ENCODE measurements at places on chromosomes 4 and X.

GRCh38 chrX:24253030-24253429, 60.8 kb downstream of the SUPT20HL2 start:
- DNase-seq: no peak

DNA sequence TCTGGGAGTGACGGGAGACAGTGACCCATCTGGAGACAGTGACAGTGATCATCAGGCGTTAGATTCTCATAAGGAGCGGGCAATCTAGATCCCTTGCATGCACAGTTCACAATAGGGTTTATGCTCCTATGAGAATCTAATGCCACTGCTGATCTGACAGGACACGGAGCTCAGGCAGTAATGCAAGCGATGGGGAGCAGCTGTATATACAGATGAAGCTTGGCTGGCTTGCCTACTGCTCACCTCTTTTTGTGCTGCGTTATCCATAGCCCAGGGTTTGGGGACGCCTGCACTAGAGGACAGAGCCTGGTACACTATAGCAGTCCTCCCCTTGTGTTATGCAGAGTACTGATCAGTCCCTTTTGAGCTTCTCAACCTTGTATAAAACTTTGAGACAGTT, 23.5 kb downstream of the NFKB1 start:
- DNase-seq: no peak

DNA sequence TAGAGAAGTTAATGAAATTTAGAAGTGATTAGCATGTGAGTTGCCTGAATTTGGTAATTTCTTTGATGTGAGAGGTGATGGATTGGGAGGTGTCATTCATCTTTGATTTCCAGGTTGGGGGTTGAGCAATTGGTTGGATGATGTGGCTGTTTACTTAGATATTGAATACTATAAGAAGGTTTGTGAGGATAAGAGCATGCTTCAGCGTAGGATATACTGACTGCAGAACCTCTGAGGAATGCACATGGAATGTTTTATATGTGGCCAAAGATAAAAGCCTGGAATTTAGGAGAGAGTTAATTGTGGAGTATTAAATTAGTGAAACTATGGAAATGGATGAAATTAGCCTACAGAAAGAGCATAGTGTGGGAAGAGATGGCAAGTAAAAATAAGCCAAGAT, 165.4 kb upstream of the MAD2L1 start:
- no peak for DNase-seq

DNA sequence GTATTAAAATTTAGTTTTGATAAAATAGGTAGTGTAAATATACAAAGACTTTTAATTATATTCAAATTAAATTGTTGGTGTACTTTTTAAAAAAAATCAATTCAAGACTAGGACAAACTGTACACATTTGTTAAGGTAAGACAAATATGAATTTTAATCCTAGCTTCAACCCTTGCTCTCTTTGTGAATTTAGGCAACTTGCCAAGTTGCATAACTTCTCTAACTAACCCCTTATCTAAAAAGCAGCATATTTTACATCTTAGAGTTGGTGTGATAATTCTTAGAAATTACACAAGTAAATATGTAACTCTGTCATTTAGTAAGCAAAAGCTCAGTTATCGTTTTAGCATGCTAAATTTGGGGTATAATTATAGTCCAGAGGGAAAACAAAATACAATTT, 78.1 kb upstream of the FSTL5 start:
- no peak for DNase-seq

DNA sequence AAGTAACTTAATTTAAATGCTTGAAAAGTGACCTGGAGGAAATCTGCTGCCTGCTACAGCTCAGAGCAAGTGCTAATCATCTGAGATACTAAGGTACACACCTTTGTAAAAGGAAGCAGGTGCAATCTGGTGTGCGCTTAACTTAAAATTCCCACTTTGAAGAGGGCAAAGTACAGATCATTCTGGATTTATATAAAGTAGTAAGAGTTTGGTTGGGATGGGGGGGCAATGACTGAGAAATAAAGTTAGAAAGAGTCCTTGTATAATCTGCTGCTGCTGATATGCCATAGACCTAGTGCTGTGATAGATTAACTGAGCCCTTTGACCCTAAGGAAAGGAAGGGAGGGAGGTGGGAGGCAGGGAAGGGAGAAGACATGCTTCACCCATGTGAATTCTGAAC, 141.0 kb downstream of the MTNR1A start:
- no peak for DNase-seq

DNA sequence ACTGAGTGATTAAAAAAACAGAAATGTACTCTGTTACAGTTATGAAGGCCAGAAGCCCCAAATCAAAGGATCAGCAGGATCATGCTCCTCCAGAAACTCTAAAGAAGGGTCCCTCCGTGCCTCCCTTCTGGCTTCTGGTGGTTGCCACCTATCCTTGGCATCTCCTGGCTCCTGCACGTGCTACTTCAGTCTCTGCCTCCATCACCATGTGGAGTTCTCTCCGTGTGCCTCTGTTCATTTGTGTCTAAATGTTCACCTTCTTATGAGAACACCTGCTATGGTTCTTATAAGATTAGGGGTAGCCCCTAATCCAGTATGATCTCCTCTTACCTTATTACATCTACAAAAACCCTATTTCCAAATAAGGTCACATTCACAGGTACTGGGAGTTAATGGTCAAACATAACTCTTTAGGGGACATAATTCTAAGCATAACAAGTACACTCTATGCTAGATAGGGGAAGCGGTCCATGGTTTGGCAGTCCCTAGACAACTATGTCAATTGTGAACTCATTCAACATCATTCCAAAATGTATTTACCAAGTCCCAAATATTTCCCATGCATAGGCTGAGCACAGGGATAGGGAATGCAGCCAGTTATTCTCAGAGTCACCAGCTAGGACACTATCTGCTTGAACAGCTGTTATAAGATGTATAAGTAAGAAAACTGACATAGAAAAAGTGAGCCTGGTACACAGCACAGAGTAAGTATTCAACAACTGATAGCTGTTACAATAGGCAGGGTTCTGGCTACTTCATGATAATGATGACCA, 295.5 kb upstream of the BOD1L1 start:
- DNase-seq: no peak

DNA sequence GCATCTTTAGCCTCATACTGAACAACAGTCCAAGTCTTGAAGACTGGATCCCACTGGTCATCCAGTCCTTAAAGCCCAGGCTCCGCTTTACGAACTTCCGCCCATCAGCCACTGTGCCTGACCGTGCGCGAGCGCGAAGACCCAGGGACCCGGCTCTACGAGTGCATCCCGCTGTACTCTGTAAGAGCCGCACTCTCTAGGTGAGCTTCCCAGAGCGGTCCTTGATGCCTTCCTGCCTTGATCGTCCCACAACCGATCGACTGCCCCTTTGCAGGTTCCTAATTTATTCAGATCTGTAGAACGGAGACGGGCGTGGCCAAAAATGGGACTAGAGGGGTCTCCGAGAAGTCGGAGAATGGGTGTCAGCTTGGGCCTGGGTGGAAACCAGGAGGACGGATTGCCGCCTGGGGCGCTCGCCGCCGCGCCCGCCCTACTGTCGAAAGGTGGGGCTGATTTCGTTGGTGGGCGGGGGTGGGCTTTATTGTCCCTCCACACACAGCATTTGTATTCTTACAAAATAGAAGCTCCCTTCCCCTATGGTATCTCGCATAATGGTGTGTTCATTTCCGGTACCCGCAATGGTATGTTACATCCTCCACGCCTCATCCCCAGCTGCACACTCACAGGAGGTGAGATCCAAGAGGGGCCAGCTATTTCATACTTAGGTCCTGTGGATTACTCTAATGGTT, 42.3 kb upstream of the FAM156A start:
- no peak for DNase-seq

DNA sequence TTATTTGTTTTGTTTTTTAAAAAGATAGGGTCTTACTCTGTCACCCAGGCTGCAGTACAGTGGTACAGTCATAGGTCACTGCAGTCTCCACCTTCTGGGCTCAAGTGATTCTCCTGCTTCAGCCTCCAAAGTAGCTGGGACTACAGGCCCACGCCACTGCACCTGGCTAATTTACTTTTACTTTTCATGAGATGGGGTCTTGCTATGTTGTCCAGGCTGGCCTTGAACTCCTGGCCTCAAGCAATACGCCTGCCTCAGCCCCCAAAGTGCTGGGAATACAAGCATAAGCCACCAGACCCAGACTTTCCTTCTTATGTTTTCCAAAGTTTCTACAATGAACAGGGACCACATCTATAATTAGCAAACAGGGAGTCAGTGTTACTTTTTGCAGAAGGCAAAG, 37.9 kb upstream of the MXD4 start:
- no peak for DNase-seq
